Activated CD8-positive, alpha-beta memory T cell treated with anti-CD3 and anti-CD28 coated beads, Interleukin-2, amount 50 U/mL, for 48 hours (primary cell): ENCODE measurements at places on chromosomes 4 and X.

DNA sequence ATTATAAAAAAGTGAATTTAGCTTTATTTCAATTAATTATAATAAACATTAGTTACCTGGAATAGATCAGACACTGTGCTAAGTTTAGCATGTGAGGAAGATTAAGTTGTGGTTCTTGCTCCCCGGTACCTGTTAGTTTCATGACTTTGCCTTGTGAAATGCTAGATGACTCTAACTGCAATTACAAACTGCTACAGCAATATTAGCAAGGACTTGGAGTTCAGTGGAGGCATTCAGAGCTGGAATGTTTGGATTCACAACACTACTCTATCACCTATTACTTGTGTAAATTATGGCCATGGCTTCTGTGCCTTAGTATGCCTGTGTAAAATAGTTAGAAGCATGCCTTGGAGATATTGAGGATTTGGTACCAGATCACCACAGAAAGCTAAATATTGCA is 21.4 kb upstream of the ANXA10 start:
- no peak for DNase-seq

DNA sequence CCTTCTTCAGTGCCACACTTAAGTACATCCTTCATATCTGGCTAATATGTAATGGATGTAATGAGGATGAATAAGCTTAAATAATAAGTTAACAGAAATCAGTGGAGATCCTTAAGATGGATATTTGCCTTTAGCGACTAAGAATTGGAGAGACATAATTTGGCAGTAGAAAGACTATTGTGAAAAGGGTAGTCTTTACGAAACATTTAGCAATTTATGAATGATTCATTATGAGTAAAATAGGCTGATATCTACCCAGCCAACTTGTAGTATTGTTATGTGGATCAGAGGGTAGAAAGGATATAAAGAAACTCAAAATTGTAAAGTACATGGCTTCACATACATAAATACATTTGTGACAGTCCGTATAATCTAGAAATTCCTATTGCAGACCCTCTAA is 2371.8 kb downstream of the PCDH7 start:
- DNase-seq: no peak

DNA sequence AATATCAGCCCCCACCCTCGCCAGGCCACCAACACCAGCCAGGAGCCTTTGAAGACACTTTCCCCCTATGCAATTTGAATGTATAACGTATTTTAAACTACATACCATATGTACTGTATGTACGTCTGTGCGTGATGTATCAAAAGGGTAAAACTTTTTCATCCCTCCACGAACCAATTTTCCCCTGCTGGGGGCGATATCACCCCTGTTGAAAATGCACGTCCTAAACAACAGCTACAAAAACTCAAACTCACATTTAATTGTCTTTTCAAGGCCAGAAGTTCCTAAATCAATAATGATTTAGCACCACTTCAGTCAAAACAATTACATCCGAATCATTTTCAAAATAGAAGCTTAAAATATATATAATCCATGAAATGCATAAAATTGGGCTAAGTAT is 1.4 kb downstream of the VEGFD start:
- DNase-seq: no peak

- no peak for DNase-seq
Measured at GRCh38 chr4:184451726-184452125, 22.6 kb downstream of the IRF2 start.

DNA sequence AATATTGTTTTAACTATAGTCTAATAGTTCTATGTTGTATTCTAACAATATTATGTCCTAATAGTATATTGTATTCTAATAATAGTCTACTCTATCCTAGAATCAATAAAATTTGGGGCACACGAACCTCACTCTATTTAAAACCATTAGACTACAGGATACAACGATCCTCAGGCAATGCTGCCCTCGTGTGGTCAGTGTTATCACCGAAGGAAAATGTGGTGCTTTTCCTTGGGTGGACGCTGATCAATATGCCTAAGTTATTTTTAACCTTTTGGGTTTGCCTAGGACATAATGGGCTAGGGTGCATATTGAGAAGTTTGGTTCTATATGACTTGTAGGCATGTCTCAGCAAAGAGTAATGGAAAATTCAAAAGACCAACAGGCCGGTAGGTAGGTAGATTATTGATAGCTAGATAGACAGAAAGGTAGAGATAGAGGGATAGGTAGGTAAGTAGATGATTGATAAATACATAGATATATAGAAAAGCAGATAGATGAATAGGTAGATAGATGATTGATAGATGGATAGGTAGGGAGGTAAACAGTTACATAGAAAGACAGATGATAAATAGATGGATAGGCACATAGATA is 75.1 kb downstream of the PRKX start:
- DNase-seq: no peak
